Mammary epithelial cell (primary cell): ENCODE measurements at places on chromosomes 6 and 20.
A peak's percentile ranks its signal among the peaks of the same experiment; 100 is the strongest.

GRCh38 chr6:15380351-15380750 lies 134.5 kb downstream of the JARID2 start:
- no peak for DNase-seq

DNA sequence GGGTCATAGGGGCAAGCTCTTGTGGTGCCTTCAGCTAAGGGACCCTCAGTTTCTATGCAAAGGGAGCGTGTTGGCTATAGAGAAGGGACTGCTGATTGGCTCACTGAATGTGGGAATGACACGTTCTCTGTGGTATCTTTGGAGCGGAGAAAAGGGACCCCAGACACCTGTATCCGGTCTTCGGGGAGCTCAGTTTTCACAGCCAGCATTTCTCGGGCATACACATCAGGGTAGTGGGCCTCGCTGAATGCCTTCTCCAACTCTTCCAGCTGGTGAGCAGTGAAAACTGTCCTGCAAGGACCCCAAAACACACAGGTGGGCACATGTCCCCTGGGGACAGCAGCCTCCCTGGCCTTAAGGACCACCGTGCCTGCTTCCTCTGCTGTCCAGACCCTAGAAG lies 3.3 kb downstream of the VSX1 start:
- DNase-seq: no peak

DNA sequence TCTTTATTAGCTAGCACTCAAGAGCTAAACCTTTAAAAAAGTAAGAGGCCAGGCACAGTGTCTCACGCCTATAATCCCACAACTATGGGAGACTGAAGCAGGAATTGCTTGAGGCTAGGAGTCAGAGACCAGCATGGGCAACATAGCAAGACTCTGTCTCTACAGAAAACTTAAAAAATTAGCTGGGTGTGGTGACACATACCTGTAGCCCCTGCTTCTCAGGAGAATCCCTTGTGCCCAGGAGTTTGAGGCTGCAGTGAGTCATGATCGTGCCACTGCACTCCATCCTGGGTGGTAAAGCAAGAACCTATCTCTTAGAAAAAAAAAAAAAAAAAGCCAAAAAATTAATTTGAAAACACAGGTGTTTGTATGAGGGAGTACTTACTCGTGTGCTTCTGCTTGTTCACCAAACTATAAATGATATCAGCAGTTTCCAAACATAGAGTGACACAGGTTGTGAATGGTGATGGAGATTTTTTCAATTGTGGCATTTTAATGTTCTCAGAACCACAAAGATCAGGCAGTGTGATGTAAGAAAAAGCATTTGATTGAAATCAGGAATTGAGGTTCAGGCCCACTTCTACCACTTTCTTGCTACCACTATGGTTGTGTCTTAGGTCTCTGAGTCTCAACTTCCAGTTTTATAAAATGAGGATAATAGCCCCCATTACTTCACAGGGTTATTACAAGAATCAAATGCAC lies 104.9 kb downstream of the FOXO3 start:
- DNase-seq: peak; percentile 53

GRCh38 chr6:84651583-84651982 lies 112.8 kb downstream of the TBX18 start:
- DNase-seq: no peak

DNA sequence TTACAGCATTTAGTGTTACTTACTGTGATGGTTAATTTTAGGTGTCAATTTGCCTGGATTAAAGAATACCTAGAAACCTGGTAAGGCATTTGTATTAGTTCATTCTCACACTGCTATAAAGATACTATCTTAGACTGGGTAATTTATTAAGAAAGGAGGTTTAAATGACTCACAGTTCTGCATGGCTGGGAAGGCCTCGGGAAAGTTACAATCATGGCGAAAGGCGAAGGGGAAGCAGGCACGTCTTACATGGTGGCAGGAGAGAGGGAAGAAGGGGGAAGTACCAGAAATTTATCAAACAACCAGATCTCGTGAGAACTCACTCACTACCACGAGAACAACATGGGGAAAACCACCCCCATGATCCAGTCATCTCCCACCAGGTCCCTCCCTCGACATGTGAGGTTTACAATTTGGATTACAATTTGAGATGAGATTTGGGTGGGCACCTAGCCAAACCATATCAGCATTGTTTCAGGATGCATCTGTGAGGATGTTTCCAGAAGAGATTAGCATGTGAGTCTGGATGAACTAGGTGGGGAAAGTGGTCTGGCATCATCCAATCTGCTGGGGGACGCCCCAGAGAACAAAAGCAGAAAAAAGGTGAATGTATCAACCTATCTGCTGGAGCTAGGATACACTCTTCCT lies 76.8 kb downstream of the MKKS start:
- no peak for DNase-seq

GRCh38 chr6:139863346-139863745 lies 488.9 kb upstream of the CITED2 start:
- DNase-seq: no peak

DNA sequence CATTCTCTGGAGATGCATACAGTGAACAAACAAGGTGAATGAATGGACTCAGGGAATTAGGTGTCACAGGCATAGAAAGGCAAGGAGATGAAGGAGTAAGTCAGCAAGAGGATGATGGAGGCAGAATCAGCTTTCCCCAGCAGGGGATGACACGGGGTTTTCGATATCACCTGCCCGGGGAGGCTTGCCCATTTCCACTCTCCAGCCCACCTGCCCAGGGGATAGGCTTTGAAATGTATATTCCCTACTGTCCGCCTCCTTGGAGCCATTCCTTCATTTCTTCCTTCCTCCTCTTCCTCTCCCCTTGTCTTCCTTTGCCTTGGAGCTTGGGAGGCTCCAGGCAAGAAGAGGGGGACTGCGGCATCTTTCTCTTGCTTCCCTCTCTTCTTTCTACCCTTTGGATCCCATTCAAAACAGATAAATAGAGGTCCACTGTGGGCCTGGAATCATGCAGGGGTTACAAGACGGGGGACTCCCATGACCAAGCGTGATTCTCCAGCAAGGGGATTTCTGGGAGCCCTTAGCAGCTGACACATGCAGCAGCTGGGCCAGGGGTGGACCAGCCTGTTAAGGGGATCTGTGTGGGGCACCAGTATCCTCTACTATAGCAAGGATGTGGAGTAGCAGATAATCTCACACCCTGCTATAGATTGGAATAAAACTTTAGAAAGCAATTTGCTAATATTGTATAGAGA lies 23.5 kb upstream of the RNF24 start:
- no peak for DNase-seq

- peak; percentile 77 for DNase-seq
These were observed 6.6 kb downstream of the GMPR start for GRCh38 chr6:16244869-16245451.

DNA sequence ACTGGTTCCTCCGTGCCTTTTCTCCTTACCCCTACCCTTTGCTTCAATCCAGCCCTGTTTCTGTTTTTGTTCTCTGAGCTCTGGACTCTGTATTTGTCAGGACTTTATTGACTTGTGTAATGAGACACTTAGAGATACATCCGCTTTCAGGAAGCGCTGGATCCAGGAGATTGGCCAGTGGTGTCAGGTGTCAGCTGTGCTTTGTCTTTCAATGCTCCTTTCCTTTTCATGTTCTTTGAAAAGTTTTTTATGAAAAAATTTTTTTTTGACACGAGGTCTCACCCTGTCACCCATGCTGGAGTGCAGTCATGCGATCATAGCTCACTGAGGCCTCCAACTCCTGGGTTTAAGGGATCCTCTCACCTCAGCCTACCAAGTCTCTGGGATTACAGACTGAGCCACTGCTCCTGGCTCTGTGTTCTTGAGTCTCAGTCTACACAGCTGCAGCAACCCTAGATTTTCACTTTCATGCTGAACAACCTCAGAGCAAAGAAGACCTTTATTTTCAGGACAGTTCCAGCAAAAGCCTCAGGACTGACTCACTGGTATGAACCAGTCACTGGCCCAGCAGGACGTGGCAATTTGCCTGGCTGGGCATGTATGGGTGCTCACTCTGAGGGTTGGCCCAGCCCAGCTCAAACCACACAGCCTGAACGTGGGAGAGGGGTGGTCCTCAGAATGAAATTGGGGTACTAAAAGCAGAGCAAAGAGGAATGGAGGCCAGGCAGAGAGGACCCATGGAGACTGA lies 108.5 kb downstream of the DHX35 start:
- peak; percentile 72 for DNase-seq

DNA sequence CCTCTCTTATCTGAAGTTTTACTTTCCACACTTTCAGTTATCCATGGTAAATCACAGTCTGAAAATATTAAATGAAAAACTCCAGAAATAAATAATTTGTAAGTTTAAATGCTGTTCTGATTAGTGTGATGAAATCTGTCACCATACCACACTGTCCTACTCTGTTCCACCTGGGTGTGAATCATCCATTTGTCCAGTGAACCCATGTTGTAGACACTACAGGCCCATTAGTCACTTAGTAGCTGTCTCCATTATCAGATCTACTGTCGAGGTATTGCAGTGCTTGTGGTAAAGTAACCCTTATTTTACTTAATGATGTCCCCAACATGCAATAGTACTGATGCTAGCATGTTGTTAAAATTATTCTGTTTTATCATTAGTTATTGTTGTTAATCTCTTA lies 29.2 kb upstream of the MMS22L start:
- DNase-seq: peak; percentile 58

DNA sequence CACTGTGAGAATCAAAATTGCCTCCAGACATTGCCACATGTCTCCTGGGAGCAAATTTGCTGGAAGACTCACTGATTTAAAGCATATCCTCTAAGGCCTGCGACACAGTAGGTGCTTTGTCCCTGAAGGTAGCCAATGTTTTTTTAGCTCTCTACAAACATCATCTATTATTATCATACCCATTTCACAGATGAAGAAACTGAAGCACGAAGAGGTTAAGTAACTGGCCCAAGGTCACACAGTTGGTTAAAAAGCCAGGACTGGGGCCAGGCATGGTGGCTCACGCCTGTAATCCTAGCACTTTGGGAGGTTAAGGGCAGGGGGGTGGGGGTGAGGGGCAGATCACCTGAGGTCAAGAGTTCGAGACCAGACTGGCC lies 12.4 kb downstream of the SLC13A3 start:
- no peak for DNase-seq

GRCh38 chr20:60453388-60454246 lies 495.4 kb downstream of the CDH26 start:
- no peak for DNase-seq

GRCh38 chr20:50425076-50425475 lies 85.1 kb upstream of the PTPN1 start:
- DNase-seq: no peak

DNA sequence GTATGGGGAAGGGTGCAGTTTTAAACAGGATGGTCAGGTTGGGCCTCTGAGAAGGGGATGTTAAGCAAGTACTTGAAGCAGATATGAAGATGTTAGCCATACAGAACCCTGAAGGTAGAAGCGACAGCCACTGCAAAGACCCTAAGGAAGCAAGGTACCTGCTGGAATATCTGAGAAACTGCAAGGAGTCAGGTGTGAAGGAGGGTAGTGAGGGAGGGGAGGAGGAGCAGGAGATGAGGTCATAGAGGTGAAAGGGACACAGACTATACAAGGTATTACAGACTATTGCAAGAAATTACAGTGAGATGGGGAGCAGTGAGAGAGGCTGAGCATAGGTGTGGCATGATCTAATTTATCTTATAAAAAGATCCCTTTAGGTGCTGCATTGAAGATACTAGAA lies 22.2 kb upstream of the DEFB112 start:
- no peak for DNase-seq

- DNase-seq: no peak
These were observed 700.8 kb downstream of the RFPL4B start for GRCh38 chr6:113047932-113048331.

DNA sequence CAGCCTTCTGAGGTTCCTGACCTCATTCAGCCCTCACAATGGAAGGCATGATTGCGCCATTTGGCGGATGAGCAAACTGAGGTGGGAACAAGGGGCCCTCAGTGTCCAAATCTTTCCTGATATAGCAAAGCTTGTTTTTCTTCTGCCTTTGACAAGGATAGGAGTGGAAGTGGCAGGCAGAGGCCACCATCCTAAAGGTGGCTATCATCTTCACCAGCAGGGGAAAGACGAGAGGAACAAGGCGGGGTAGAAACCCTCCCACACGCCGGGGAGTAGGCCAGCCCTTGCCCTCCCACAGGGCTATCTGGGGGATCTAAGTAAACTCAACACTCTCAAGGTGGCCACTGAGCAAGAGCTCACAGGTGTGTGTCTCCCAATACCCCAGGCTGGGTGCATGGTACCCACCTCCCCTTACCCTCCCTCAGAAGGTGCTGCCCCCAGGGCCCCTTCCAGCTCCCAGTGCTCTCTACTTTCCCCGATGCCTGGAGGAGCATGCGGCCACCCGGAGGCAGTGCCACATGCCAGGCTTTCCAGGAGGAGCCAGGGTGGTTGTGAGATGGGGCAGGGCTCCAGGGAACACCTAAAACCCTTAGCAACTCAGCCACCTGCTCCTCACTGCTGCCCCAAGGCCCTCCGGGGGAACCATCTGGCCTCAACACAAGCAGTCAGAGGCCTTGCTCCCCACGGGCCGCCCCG lies 11.2 kb downstream of the SPDEF start:
- no peak for DNase-seq

DNA sequence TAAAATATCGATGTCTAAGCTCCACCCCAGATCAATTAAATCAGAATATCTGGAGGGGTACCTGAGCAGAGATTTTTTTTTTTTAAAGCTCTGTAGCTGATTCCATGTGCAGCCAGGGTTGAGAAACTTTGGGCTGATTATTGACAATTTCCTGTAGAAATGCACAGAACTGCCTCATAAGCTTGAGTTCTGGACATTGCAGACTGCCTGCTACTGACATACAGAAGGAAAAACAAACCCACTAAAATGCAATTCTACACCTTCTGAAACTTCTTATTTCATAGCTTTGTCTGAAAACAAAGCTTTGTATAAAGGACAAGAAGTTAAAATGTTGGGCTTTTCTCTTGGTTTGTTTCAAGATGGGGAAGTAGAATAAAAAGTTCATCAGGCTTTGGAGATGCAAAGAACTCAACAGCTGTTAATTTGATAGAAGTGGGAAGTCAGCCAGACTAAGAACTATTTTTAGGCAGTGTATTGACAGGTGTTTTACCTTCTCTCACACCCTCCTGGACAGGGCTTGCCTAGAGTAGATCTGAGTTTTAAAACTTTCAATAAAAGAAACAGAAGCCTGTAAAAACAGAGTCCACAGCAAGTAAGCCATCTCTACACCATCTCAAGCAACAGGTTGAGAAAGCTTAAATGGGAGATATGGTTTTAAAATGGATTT lies 147.7 kb downstream of the KCNQ5 start:
- no peak for DNase-seq

- no peak for DNase-seq
These were observed 7.2 kb downstream of the HINT3 start for GRCh38 chr6:125963817-125964216.

DNA sequence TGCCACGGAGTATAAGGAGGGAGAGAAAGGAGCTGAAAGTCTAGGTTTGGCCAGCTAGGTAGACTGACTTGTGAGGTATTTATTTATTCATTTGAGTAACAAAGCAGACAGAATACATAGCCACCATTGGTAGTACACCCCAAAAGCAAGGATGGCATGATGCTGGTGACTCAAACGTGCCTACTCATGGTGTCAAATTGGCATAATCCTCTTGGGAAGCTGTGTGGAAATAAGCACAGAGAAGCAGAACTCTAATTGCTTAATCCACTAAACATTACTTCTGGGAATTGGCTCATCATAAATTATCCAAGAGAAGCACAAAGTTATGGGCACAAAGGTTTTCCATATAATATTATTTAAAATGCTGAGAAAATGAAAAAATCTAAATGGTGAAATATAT lies 2.5 kb downstream of the DEFB132 start:
- DNase-seq: no peak
